ENCODE measurements at places on chromosomes 12 and 14. TPM values are rescaled to one million over a fixed set of nuclear protein-coding genes. Genes with fewer than 3 reads are reported as not detected.

Gene PPP4R4
- not detected for total RNA-seq

Gene GUCY2C
- not detected for total RNA-seq

Gene OLR1
- total RNA-seq: not detected

Gene SRGAP1
- 0.85 TPM for total RNA-seq

Gene LRTM2
- total RNA-seq: not detected

Gene THTPA
- 13.2 TPM for total RNA-seq

Gene NDRG2
- 2,038 TPM for total RNA-seq

Gene TMEM106C
- 11.8 TPM for total RNA-seq

Gene TMEM119
- not detected for total RNA-seq

Gene RAD9B
- 2.0 TPM for total RNA-seq

DNA sequence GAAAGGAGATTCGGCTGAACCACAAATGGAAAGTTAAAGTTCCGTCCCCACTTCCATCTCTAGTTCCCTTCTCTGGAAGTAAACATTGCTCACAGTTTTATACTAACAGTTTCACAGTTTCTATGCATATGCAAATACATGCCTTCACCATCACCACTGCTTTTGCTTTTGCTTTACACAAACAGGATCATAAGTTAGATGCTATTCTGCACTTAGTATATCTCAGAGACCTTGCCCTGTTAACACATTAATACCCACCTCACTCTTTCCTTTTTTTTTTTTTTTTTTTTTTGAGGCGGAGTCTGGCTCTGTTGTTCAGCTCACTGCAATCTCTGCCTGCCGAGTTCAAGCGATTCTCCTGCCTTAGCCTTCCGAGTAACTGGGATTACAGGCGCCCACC lies 890 bp downstream of the TEP1 start:
- no peak for DNase-seq

GRCh38 chr14:72633551-72633950 lies 260.4 kb downstream of the DPF3 start:
- peak; percentile 67 for DNase-seq

- no peak for DNase-seq
These were observed 1.1 kb downstream of the CLMN start for GRCh38 chr14:95318399-95319311.

DNA sequence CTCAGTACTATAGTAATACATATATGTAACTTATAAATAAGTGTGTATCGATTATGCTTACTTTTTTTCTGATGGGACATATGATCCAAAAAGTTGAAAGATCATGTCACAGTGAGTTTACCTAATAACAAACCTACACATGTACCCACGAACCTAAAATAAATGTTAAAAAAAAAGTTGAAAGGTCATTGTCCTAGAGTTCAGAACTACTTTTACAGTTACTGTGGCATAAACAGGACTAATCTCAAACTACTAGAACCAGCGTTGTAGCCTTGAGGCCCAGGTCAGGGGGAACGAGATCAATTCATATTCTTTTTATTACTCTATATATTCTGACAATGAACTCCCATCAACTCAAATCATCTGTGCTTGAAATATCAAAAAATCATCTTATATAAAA lies 81.8 kb downstream of the ITPR2 start:
- DNase-seq: no peak

DNA sequence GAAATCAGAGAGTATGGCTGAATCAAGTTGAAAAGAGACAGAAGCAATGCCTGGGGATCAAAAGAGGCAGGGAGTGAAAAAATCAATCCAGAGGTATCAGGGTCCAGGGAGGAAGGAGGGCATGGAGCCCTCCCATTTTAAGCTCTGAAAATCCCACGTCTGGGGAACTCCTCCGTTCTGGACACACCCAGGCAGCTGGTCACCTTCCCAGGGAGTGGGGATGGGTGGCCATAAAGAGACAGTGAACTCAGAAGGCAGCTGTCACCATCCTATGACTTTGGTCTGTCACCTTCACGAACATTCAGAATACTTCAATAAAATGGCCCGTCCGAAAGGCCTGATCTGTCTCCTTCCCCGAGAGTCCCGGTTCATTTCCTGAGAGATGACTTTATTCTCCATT lies 71.6 kb downstream of the MAP1LC3B2 start:
- no peak for DNase-seq

GRCh38 chr12:116916122-116916521 lies 5.4 kb downstream of the FBXW8 start:
- DNase-seq: no peak

DNA sequence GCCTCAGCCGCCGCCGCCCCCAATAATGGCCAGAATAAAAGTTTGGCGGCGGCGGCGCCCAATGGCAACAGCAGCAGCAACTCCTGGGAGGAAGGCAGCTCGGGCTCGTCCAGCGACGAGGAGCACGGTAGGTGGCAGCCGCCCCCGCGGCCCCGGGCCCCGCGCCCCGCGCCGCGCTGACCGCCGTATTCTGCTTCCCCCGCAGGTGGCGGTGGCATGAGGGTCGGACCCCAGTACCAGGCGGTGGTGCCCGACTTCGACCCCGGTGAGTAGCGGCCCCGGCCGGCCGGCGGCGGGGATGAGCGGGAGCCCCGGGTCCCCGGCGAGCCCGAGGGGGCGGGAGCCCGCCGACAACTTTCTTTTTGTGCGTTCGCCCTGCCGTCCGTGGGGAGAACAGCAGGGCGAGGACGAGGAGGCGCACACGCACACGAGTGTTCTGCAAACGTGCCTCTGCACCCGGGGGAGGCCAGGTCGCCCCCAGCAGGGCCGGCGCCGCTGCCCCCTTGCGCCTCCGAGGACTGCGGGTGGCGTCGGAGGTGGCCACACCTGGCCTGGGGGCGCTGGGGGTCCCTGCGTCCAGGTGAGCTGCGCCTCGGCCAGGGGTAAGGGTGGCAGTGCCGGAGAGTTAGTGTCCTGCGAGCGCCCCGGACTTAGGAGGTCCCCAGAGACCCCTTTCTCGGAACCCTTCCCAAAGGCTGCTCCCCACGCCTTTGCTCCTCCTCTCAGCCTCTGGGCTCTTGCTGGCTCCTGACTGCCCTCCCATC lies 794 bp downstream of the RCOR1 start:
- DNase-seq: peak; percentile 12

DNA sequence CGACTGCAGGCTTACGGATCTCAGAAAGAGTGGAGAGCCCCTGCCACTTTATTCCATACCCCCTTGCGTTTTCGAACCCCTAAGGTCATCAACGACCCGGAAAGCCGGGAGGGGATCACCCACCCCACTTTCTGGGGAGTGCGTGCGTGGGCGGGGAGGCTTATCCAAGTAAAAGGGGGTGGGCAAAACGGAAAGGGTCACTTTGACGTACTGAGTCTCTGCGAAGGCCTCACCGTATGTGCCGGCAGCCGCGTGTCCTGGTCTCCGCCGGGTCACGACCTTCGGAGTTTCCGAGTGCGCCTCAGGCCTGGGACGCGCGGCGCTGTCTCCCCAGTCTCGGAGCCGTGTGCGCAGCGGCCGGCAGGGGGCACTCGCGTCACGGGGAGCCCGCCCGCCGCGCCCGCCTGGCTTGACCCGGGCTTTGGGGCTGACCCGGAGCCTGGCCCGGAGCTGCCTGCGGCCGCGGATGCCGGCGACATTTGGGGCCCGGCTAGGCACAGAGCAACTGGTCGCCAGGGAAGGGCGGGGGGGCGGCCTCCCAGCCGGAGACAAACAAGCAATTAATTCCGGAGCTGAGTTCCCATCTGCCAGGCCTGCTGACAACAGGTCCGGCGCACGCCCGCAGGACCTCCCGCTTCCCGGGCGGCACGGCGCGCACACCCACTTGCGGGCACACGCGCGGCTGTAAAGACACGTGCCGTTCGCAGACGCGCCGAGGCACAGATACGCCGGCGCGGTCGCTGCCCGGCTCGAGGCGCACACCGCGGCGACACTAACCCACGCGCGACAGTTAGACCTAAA lies 890 bp upstream of the KIF26A start:
- DNase-seq: no peak

- DNase-seq: no peak
These were observed 40.1 kb upstream of the DDHD1 start for GRCh38 chr14:53193193-53193592.

DNA sequence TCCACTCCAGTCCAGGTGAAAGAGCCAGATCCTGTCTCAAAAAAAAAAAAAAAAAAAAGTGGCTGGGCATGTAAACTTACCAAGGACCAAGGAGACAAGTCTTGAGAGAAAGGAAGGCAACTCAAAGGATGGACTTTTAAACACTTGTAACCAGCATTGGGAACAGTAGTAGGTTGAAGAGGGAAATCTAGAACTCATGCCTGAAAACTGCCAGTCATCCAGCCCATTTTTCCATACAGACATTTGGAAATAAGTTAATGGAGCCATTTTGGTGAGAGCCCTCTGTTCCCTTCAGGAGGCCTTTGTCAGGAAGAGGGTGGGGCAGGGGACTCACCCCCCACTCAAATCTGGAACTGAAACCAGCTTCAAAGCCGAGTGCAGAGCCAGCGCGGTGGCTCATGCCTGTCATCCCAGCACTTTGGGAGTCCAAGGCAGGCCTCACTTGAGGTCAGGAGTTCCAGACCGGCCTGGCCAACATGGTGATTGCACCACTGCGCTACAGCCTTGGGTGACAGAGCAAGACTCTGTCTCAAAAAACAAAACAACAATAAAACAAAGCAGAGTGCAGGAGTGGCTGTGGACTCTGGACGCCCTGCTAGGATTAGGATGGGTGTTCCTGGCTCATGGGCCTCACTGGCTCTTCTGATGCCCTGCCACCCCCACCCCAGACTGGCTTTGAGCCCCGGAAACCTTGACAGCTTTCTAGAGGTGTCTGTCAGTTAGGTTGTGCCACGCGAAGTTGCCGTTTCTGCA lies 1.6 kb upstream of the MLXIP start:
- no peak for DNase-seq

DNA sequence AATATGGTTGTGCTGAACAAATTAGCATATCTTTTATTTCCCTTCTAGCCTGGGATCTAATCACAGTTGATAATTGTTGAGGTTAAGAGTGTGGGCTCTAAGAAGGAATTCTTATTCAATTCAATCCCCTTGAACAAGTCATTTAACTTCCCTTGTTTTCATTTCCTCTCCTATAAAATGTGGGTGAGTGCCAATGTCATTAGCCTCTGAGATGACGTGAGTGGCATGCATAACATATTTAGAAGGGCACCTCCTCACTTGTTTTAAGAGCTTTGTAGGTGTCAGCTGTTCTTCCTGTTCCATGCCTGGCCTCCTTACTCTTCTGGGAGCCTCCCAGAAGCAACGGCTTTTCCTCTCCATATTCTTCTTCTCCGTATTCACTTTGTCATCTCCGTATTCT lies 155.4 kb upstream of the NEDD1 start:
- no peak for DNase-seq

DNA sequence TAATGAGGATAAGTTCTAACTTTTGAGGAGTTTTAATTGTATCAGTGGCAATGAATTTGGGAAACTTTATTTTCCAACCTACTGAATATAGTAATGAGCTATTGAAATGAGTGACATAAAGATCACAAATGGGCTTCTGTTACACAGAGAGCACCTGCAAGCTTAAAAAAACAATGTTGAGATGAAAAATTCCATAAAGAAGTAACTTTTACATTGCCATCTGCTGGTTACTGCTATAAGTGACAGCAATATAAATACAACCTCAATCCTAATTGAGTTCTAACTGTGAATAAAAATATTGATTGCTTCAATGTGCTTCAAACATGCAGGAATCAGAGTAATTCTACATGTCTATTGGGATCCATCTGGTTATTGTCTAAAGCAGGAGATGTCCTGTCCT lies 14.2 kb downstream of the WIF1 start:
- DNase-seq: no peak

DNA sequence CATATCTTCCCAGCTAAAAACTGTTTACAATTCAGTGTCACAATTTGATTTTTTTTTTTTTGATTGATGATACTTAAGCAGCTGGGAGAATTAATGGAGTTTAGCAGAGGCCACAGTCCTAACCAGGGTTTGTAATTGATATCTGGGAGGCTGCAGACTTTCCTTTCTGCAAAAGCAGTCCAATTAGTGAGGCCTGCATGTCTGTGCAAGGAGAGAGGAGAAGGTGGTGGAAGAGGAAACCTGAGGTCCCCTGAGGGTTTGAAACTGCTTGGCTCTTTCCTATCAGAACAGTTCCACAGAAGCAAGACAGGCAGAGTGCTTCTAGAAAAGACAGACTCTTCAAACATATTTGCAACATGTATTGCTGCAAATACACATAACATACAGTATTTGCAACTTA lies 160.8 kb upstream of the KRR1 start:
- no peak for DNase-seq

GRCh38 chr12:46701356-46701755 lies 124.4 kb downstream of the SLC38A4 start:
- no peak for DNase-seq

- DNase-seq: no peak
These were observed 635.6 kb upstream of the TBX3 start for GRCh38 chr12:115319446-115320040.

DNA sequence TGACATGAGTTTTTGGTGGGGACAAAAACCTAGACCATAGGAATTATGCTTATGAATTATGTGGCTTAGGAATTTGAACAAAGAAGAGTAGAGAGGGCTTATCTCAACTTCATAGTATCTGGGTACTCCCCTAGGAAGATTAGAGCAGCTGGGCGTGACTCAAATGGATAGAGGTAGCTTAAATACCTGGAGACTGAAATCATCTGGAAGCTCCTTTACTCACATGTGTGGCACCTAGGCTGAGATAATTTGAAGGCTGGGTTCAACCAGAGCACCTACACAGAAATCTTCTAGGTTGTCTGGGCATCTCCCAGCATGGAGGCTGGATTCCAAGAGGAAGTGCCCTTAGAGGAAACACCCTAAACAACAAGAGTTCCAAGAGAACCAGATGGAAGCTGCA lies 393.9 kb downstream of the ADAMTS20 start:
- DNase-seq: no peak
